ENCODE measurements at places on chromosomes 3 and 15. TPM values are rescaled to one million over a fixed set of nuclear protein-coding genes. Genes with fewer than 3 reads are reported as not detected.

DNAH12 gene
- 0.05 TPM for total RNA-seq

CCR9 gene
- not detected for total RNA-seq

EID1 gene
- total RNA-seq = 231 TPM

TTLL13 gene
- total RNA-seq = not detected

PP2D1 gene
- total RNA-seq = not detected

GPR149 gene
- total RNA-seq = not detected

CCR1 gene
- not detected for total RNA-seq

MAP1A gene
- 136 TPM for total RNA-seq

KLF15 gene
- 0.84 TPM for total RNA-seq

GABRB3 gene
- 1.0 TPM for total RNA-seq

TMEM45A gene
- total RNA-seq = 24.7 TPM

TM4SF18 gene
- total RNA-seq = 0.07 TPM

TMEM108 gene
- total RNA-seq = not detected

GRCh38 chr15:80893777-80894176 lies 95.8 kb downstream of the MESD start:
- H3K4me1 ChIP-seq = peaks cover 19% of the 10 kb centered on the region
- H3K27me3 ChIP-seq = no peaks in the 10 kb centered on the region

- peaks cover 4% of the 10 kb centered on the region for H3K27me3 ChIP-seq
- H3K4me3 ChIP-seq = no peak overlapping the region
- no peak for DNase-seq
- no peaks in the 10 kb centered on the region for H3K36me3 ChIP-seq
- H3K27ac ChIP-seq = no peak overlapping the region
Observed at GRCh38 chr15:52196891-52197290, 5.7 kb upstream of the GNB5 start.

DNA sequence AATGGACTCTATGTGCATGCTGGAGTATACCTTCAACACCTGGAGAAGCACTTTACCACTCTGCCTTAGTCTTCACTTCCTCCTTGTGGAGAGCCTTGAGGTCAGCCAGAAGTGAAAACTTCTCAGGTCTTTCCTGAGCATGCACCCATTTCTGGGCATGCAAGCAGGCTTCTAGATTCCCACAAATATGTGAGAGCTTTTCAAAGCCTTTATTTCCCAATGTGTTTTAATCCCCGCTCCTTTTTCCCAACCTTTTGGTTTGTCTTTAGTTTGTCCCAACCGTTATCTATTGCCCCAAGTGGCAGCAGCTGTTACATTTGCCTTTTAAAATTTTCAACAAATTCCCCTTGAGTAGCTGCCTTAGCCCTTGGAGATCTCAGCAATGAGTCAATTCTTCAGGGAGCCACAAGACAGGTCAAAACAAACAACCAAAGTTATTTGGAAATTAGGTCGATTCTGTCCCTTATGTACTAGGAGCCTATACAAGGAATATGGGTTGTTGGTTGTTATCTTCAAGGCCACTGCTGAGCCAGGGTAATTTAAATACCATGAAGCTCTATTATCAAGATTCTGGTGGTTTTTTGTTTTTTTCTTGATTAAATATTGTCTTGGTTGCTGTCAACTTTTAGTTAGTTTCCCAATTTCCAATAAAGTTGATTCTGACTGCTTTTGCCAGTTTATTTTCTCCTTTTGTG lies 44.4 kb downstream of the LSM3 start:
- peak overlapping the region; percentile 5 for H3K4me3 ChIP-seq
- H3K36me3 ChIP-seq = peaks cover 31% of the 10 kb centered on the region
- peak; percentile 42 for DNase-seq
- H3K27ac ChIP-seq = no peak overlapping the region

- H3K4me3 ChIP-seq = no peak overlapping the region
- no peak for DNase-seq
- no peak overlapping the region for H3K27ac ChIP-seq
- peaks cover 38% of the 10 kb centered on the region for H3K36me3 ChIP-seq
- no peaks in the 10 kb centered on the region for H3K27me3 ChIP-seq
Observed at GRCh38 chr15:99634576-99634975, 68.8 kb downstream of the MEF2A start.

DNA sequence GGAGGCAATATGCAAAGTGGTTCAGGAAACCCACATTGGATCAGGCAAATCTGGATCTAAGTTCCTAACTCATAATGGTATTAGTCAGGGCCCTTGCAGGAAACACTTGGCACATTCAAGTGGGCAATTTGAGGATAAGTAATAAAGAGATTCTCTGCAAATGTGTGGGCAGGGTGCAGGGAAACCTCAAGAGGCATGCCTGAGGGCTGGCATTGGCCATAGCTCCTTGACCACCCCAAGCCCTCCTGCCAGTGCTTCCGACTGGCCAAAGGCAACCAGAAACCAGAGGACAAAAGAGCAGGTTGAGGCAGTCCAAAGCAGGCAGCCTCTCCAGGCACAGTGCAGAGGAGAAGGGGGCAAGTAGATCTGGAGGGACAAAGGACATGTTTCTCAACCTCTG lies 130.8 kb upstream of the SNTN start:
- H3K4me3 ChIP-seq = no peak overlapping the region
- no peaks in the 10 kb centered on the region for H3K36me3 ChIP-seq
- H3K27ac ChIP-seq = no peak overlapping the region
- no peak for DNase-seq
- H3K27me3 ChIP-seq = peaks cover 3% of the 10 kb centered on the region
- H3K4me1 ChIP-seq = no peaks in the 10 kb centered on the region

DNA sequence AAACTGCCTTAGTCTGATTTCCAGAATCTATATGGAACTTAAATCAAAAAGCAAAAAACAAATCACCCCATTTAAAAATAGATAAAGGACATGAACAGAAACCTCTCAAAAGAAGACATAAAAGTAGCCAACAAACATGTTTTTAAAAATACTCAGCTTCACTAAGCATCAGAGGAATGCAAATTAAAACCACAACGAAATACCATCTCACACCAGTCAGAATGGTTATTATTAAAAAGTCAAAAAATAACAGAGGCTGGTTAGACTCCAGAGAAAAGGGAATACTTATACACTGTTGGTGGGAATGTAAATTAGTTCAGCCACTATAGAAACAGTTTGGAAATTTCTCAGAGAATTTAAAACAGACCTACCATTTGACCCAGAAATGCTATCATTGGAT lies 367.9 kb downstream of the ZIC4 start:
- peaks cover 17% of the 10 kb centered on the region for H3K36me3 ChIP-seq
- peak; percentile 68 for DNase-seq
- peaks cover 10% of the 10 kb centered on the region for H3K4me1 ChIP-seq
- peak overlapping the region; percentile 15 for H3K27ac ChIP-seq
- peak overlapping the region; percentile 20 for H3K4me3 ChIP-seq

GRCh38 chr3:19348941-19349564 lies 200.7 kb downstream of the KCNH8 start:
- H3K36me3 ChIP-seq = no peaks in the 10 kb centered on the region
- H3K27me3 ChIP-seq = no peaks in the 10 kb centered on the region
- DNase-seq = no peak
- H3K4me1 ChIP-seq = no peaks in the 10 kb centered on the region
- H3K27ac ChIP-seq = no peak overlapping the region

DNA sequence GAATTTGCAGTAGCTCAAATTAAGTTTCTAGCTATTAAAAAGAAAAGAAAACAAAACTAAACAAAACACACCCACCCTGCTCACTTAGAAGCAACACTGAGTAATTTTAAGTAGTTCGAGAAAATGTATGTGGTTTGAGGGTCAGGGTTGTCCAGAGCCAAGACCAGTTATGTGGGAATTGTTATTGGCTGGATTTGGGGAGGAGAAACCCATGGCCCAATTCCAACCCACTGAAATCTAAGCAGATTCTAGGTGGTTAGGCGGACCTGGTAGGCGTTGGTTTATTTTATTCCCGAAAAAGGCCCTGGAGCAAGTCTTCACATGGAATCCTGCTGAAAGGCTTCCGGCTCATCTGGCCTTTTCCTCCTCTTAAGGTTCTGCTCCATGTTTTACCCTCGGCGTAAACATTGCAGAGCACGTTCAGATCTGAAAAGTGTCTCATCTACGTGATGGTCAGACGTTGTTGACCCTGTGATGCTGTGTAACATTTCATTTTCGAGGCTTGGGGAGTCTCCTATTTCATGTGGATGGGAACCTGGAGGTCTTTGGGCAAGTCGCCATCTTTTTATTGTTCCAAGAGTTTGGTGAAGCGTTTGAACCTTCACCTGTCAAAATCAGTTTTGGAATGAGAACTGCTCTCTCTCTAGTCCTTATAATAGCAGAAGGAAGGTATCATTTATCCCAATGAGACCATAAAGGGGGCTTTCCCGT lies 64.0 kb downstream of the FLNB start:
- H3K36me3 ChIP-seq = peaks cover 23% of the 10 kb centered on the region
- H3K27ac ChIP-seq = peak overlapping the region; percentile 55
- H3K4me3 ChIP-seq = no peak overlapping the region
- peaks cover 4% of the 10 kb centered on the region for H3K27me3 ChIP-seq
- H3K4me1 ChIP-seq = peaks cover 54% of the 10 kb centered on the region
- DNase-seq = no peak

DNA sequence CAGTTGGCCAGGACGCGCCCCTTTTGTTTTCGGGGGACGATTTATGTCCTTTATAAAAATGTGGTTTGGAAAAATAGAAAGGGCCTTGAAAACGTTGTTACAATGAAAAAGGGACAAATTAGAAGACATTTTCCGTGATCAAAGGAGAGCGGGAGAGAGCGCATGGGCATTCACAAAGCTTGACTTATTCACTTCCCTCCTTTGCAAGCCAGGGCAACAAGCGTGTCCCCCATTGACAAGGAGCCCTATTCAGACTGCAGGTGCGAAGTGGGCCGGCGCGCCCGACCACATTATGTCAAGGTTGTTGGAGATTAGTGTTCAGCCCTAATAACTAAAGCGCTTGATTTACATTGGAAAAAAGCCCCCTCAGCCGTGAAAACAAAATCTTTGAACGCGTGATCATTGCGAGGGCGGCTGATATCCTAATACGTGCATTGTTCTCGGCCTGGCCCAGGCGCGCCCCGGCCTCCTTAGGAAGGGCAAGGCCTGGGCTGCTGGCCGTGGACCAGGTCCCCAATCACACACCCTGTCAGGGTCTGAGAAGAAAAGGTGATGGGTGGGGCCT lies 25.9 kb downstream of the ZIC4 start:
- H3K36me3 ChIP-seq = no peaks in the 10 kb centered on the region
- H3K27ac ChIP-seq = no peak overlapping the region
- H3K27me3 ChIP-seq = peaks cover 64% of the 10 kb centered on the region
- peaks cover 16% of the 10 kb centered on the region for H3K4me1 ChIP-seq
- no peak for DNase-seq
- H3K4me3 ChIP-seq = no peak overlapping the region

GRCh38 chr15:62896969-62897486 lies 145.5 kb upstream of the TPM1 start:
- peak overlapping the region; percentile 62 for H3K4me3 ChIP-seq
- DNase-seq = peak; percentile 98
- H3K36me3 ChIP-seq = 0 out of 2 replicates have a peak, but pooled peaks cover 4% of the 10 kb centered on the region

DNA sequence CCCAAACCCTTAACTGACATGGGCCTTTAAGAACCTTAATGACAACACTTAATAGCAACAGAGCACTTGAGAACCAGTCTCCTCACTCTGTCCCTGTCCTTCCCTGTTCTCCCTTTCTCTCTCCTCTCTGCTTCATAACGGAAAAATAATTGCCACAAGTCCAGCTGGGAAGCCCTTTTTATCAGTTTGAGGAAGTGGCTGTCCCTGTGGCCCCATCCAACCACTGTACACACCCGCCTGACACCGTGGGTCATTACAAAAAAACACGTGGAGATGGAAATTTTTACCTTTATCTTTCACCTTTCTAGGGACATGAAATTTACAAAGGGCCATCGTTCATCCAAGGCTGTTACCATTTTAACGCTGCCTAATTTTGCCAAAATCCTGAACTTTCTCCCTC lies 49.9 kb downstream of the PGPEP1L start:
- peaks cover 37% of the 10 kb centered on the region for H3K36me3 ChIP-seq
- H3K27ac ChIP-seq = no peak overlapping the region
- DNase-seq = no peak
- H3K4me1 ChIP-seq = peaks cover 16% of the 10 kb centered on the region
- H3K4me3 ChIP-seq = no peak overlapping the region

- DNase-seq = no peak
- H3K27ac ChIP-seq = no peak overlapping the region
- peaks cover 7% of the 10 kb centered on the region for H3K4me1 ChIP-seq
- H3K27me3 ChIP-seq = peaks cover 67% of the 10 kb centered on the region
- no peaks in the 10 kb centered on the region for H3K36me3 ChIP-seq
- H3K4me3 ChIP-seq = no peak overlapping the region
Observed at GRCh38 chr15:52783929-52784798, 6.0 kb downstream of the ONECUT1 start.

DNA sequence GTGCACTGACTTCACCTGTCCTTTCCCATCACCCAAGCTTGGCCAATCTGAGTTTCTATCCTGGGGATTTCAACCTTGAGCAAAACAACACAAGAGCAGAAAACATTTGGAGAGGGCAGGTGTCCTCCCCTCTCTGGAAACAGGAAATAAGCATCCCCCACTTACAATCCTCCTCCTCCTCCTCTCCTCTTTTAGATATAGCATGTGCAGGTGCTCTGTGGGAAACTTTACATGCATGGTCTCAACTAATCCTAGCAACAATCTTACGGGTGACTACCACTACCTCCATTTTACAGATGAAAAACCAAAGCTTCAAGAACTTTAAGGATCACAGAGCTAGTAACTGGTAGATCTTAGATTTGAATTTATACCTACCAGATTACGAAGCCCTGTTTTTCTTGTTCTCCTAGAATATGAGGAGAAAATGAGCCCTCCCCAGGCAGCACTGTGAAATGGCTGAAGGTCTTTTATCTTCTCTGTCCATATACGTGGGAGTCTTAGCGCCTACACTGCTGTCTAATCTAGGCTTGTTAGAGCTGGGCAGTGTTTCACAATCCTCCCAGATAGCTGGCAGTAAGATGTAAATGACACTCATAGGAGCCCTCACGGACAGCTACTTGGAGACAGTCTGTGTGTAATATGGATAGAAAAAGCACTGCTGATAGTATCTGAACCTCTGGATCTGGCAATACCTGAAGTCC lies 301.2 kb upstream of the PROK2 start:
- H3K27ac ChIP-seq = no peak overlapping the region
- no peak for DNase-seq
- H3K4me1 ChIP-seq = no peaks in the 10 kb centered on the region
- no peaks in the 10 kb centered on the region for H3K36me3 ChIP-seq
- peaks cover 29% of the 10 kb centered on the region for H3K27me3 ChIP-seq

DNA sequence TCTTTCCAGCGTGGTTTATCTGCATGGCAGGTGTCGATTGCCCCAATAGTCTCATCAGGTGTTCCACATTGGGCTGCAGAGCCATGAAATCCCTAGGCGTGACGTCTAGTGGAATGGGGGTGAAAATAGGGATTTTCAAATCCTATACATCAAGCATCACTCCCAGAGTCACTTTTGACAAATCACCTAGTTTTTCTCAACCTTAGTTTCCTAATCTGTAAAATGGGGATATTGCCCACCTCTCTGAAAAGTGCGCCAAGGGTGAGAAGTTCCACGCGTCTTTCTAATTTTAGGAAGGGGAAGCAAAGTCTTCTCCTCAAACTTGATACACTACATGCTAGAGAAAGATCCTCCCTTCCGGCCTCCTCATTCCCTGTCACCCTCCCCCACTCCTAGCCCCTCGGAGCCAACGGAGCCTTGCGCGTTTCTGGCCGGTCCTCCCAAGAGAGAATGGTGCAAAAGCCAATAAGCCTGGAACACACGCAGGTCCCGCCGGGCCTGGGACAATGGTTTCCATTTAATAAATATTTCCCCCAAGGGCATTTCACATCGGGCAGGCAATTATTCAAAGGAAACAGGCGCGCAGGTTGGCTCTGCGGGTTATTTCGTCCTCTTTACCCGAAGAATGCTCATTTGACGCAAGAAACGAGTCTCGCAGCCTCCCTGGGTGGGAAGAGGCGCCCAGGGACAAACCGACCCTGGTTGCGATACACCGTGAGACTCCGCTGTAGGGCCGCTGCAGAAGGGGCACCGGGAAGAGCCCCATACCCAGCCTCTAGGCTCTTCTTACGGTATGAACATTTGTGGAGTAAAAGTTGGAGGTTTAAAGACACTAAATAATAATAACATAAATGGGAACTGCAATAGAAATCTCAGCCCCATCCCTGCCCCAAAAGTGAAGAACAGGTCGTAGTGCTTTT lies 1.2 kb upstream of the SOX14 start:
- H3K27ac ChIP-seq = no peak overlapping the region
- H3K4me1 ChIP-seq = no peaks in the 10 kb centered on the region
- H3K36me3 ChIP-seq = no peaks in the 10 kb centered on the region

Data from HFFc6 (cell line).